ENCODE measurements at places on chromosomes 1 and 21.

GRCh38 chr1:196323869-196324268 lies 284.4 kb downstream of the KCNT2 start:
- DNase-seq = no peak

DNA sequence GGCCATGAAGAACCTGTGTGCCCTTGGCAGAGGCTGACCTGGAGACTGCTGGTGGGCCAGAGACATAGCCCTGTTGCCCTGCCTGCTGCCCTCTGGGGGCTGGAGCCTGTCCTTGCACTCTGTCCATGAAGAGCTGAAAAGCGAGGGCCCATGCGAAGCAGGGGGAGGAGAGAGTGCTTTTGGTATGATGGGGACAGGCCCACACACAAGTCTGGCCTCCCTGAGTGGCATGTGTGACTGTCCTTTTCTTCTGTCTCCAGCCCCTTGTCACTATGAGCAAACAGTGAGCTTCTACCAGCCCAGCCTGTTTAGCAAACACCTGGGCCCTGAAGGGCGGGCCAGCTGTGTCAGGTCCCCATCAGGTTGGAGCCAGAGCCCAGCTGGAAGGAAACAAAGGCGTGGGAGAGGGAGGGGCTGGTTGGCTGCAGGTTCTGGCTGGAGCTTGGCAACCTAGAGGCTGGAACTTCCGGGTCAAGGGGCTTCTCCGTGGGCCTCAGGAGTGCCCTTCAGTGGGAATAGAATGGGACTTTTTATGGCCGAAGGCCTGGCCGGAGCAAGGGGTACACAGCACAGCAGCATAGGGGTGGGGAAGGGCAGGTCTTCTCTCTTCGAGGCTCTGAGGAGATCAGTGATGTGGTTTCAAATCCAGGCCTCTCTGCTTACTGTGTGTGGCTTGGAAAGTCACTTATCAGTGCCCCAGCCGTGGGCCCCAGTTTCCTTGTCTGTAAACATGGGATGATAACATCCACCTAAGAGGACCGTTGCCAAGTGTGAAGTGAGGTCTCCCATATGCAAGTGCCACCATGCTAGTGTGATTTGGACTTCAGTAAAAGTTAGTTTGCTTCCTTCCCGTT lies 14.3 kb downstream of the QSOX1 start:
- DNase-seq = no peak

DNA sequence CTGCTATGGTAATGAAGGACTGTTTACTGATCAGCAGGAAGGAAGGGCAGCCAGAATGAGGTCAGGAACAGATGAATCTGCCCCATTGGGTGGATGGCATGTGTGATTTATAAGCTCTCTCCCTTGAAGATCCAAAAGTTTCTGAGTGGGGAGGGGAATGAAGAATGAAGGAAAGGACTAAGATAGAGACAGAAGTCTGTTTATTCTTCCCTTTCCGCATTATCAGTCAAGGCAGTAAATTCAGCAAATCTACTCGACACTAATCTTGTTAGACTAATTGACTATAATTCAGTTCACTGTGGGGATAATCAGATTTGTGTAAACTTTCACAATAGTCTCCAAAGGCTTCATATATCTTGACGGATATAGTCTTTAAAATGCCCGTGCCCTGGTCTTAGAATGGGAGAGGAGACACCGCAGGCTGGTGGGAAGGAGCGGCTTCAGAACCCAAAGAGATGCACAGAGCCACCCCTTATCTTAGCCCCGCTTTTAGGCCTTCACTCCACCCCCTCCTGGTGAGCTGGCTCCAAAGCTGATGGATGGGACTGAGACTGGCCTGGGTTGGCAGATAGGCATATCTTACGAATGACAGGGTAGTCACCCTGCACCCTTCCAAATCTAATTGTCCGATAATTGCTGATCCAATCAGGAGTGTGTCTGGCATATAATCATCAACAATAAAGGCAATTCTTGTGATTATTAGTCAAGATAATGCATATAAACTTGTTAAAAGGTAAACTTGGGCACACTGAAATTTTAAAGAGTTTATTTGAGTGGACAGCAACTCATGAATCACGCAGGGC lies 76.0 kb upstream of the PPM1J start:
- DNase-seq = no peak

DNA sequence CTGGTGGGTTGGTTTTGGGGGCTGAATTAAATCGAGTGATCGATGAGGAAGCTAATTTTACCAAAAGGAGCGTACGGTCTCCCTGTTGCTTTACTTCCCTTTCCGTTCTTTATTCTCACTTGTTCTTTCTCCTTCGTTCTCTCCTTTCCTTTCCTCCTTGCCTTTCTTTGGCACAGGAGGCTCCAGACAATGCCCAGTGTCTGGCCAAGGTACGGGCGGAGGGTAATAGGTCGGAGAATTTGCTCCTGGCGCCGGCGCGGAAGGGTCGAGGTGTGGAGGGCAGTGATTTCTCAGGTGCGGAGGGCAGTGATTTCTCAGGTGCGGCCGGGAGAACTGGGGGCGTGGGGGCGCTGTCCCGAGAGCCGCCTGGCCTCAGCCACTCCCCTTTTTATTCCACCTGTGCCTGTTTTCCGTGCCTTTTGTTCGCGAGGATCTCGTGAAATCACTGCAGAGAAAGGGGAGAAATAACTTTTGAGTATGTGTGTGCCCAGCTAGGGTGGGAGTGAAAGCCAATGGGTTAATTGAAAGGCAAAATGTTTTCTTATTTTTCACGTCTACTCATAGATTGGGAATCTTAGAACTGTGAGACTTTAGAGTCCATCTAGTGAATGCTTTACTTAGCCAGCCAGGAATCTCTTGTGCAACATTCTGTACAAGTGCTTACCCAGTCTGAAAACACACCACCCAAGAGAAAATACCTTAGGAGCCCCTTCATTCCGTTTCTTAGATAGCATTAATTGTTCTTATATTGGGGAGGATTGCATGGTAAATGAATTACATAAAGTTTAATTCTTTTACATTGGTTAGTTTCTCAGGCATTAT lies 1.3 kb downstream of the FNBP1L start:
- DNase-seq = no peak

- no peak for DNase-seq
Measured at GRCh38 chr1:81221564-81221963, 579.2 kb upstream of the ADGRL2 start.

DNA sequence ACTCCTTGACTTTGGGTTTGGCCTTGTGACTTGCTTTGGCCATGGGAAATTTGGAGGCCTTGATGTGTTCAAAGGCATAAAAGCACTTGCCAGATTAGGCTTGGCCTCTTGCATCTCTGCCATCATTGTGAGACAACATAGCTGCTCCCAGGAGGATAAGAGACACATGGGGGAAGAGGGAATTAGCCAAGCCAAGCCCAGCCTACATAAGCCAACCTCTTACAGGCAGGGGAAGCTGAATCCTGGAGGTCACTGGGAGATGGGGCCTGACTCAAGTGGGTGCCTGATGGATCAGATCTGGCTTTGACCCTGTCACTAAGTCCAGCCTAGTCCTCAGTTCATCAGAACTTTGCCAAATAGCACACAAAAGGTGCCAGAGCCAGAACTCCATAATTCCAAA lies 37.6 kb upstream of the HMGB4 start:
- DNase-seq = no peak

DNA sequence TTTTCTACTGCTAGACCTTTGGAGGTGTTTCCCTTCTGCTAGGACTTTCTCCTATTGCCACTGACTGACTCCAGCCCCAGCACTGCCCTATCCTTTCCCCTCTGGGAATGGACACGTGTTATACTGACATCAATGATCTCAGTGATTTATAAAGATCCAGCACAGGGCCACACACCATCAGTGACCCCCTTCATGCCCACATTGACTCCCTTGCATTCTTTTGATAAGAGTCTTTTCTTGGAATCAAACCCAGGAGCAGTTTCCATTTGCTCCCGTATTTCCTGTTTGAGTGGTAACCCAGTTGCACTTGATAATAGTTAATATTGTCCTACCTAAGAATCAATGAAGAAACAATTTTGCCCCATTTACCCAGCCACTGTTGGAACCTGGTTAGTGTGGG lies 501.0 kb upstream of the USP24 start:
- DNase-seq = no peak

DNA sequence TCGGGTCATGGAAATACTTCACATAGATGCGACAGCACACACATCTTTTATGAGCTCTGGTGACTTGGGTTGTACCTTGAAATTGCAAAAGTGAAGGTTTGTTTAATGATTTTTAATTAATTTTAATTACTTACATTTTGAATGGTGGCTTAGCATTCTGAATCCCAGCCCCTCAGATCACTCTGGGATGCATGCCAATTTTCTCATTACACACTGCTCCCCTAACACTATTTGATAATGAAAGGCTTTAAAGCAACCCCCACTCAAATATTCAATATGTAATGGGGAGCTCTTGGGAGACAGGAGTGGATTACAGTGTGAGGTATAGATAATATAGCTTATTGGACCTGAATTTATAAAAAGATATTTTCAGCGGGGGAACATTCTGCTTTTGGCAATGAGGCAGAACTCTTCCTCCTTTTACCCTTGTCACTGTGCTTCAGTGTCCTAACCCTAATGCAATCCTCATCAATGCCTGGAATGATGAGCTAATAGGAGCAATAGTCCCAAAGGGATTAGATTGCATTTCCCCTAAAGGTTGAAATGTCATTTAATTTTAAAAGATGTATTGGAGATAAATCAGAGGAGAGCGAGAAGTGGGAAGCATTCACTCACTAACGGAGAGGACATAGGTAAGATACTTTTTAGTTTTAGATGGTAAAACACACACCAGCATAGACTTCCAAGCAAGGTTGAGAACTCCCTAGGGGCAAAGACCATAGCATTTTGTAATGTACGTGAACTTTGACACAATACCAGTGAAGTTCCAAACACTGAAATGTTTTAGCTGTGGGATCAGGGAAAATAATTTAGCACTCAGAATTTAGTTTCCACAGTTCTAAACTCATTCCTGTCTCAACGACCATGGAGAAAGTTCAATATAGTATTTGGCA lies 384.1 kb upstream of the PLXNA2 start:
- DNase-seq = no peak

DNA sequence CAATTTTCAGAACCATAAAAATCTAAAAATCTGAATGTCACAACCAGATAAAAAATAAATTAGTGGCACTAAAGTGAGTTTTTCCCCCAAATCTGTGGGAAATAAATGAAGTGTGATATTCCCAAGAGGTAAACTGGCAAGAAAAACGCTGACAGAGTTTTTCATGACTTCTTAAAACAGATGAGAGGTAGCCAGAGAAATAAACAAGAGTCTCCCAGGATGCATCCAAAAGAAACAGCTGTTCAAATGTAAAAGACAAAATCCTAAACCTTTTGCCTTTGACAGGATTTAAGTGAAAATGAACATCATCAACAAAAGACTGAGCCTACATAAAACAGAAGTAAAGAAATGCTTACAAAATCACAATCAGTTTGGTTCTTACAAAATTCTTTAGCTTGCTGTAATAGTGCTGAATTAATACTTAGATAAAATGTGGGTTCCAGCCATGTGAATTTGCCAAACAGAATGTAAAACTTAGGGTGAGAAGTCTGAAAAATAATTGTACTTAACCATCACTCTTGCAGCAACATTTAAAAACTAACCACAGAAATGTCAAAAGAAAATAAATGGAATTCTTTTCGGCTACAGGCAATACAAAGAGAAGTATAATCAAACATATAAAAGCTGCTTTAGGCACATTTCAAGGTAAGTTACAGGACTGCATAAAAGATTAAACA lies 133.6 kb downstream of the EIF4G3 start:
- DNase-seq = no peak

GRCh38 chr21:44710294-44710665 lies 1.1 kb downstream of the TSPEAR start:
- DNase-seq = no peak

- DNase-seq = no peak
Measured at GRCh38 chr1:201267481-201268229, 15.7 kb upstream of the PKP1 start.

DNA sequence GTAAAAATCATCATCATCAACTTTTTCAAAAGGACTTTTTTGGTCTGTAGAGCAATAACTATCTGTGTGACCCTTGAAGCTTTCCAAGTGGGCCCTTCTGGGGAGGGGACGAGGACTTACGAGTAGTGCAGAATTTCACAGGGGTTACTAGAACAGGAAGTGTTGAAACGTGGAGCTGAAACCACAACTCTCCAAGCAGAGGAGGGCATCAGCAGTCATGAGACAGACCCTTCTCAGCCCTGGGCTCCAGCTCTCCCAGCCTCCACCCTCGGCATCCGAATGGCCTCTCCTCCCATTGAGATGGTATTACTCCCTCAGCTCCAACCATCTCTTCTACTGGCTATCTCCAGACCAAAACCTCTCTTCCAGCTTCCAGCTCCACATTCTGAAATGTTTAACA lies 3.6 kb downstream of the FAM89A start:
- DNase-seq = no peak

DNA sequence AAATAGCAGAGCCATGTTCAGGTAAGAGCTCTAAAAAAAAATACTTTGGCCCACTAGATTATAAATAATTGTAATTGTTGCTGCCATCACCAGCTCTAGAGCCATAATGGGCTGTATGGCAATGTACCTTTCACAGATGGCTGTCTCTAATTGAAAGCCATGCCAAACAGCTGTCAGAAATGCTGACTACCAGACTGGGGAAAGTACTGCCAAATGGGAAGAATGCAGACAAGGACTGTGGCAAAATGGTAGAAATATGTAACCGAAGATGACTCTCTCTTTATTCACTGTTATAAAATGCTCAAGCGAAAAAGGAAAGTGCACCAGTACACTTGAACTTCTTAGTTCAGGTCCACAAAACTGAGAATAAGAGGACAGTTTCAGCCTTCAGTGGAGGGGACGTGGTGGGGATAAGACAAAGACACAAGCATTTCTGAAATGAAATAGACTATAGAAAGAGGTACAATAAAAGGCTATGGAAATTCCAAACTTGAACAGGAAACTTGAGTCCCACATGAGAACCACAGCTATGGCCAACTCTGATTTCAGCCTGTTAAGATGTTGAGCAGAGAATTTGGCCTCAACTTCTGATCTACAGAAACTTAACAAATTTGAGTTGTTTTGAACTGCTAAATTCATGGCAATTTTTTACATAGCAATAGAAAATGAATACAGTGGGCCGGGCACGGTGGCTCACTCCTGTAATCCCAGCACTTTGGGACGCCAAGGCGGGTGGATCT lies 46.5 kb upstream of the LPGAT1 start:
- no peak for DNase-seq

- no peak for DNase-seq
Measured at GRCh38 chr21:31892686-31893085, 19.9 kb downstream of the HUNK start.

GRCh38 chr1:16012590-16013219 lies 5.1 kb downstream of the HSPB7 start:
- DNase-seq = no peak

DNA sequence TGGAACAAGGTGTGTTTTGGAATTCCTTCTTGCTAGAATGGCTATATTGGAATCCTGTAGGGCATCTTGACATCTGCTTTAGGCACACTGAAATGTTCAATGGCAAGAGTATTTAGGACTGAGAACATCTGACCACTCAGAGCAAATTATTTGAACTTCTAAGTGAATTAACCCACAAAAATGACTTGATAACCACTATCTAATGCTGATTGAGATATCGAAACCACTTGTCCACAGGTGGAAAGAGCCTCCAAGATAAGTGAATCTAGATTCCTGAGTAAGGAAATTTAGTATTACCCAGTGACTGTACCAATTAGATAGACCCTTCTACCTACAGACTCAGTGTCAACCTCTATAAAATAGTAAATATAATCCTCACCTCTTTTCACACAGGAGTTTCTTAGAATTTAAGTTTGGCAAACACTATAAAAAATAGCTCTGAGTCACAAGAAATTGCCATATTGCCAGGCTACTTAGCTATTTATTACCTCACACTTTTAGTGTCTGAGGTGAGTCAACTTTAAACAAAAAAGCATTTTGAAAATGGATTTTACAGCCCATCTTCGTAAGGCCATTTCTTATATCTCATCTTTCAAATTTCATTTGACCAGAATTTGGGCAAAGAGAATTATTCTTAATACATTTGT lies 421.8 kb downstream of the PTBP2 start:
- DNase-seq = no peak

- no peak for DNase-seq
Measured at GRCh38 chr21:26443291-26443690, 129.8 kb downstream of the CYYR1 start.

Measured in NCI-H2081 treated with DMSO at 0.1 percent for 48 hours (cell line).